ENCODE measurements at places on chromosomes 2 and 18. TPM values are rescaled to one million over a fixed set of nuclear protein-coding genes. Genes with fewer than 3 reads are reported as not detected.

GRCh38 chr2:224259831-224260230 is 142.1 kb downstream of the FAM124B start:
- no peak for DNase-seq

DNA sequence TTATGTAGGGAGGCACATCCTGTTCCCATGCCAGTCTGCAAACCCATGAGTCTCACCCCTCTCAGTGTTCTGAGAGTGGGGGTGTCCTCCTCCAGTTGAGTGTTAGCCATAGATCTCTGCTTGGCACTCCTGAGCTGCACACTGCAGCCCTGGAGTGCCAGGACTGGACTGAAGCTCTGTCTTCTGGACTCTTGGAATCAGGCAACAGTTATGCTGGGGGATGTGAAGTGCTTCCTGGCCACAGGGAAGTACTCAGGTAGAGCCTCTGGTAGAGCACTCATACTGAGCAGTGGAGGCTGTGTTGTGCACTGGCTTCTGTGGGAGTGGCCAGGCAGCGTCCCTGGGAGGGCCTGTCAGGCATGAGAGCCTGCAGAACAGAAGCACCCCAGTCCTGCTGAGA is 43.0 kb downstream of the SERPINB7 start:
- DNase-seq, result no peak

- DNase-seq, result no peak
Observed at GRCh38 chr2:16637304-16637703, 28.3 kb downstream of the CYRIA start.

DNA sequence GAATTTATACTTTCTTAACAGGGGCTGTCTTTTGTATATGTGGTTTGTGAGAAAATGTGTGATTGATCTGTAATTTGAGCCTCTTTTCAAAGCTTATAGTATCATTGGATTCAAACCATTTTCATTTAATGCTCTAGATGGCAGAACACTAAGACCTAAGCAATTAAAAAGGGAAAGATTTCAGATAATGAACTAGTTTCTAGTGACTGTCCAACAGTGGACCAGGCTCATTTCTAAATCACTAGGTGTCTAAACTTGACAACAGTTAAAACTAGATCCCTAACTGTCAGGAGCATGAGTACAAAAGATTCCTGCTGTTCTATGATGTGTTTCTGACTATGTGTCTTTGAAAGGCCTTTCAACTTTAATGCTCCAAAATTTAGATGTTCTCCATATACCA is 54.6 kb downstream of the ANKRD44 start:
- DNase-seq, result no peak

- DNase-seq, result no peak
Observed at GRCh38 chr2:141329964-141330363, 800.9 kb downstream of the LRP1B start.

DNA sequence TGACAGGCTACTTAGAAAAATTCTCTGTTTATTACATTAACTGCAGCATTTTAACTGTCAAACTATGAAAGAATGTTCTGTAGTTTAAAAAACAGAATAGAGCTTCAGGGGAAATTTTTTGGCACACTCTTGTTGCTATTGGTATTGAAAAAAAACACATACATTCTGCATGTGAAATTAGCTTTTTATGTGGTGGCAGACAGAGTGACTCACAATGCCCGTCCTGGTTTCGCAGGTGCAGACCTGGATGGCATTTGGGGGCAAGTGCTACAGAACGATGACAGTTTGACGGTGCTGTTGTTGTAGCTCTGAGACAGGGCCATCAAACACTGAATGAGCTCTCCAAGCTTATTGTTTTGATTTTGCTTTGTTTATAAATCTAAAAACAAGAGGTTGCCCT is 105.0 kb upstream of the MAP3K20 start:
- DNase-seq, result no peak

DNA sequence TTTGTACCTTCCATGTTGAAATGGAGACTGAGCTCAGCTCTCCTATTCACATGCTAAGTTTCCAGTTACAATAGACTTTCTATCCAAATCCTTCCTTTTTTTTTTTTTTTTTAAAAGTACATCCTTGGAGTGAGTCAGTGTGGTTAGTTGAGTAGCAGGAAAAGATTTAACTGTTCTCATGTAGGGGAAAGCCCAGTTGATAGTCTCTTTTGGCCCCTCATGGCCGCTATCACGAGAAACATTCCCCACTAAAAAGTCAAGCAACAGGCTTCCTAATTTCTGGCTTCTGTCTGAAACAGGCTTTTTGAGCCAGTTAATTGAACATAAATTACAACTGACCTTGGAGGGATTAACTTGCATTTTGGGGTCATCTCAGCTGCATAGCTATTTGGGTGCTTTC is 161.3 kb downstream of the MEIS1 start:
- DNase-seq, result no peak

DNA sequence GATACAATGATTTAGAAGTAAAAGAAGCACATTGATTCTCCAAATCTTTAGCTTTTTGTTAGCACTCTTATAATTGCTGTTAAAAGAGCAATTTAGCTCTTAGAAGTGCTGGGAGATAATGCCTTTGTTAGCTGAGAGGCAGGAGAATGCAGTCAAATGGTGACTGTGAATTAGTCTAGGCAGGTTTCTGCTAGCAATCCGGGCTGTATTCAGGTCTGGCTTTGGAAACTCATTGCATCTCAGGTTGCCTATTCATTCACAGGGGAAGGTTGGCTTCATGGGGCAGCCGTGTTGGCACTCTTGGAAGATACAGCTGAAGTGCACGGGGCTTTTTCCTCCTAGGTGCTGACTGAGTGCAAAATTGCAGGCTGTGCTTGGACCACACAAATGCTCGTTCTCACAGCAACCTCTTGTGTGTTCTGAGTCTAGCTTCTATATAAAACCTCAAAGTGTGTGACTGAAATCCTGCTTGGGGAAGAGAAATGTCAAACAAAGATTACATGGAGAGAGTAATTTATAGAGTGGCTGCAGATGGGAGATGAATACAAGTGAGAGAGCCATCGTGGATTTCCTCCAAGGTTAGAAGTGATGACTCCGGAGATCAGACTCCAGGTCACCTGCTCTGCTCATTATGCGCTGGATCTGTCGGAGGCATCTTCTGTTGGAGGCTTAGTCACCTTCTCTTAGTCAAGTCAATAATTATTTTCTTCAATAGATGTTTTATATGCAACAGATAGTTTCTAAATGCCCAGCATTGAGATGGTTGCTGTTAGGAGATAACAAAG is 167.8 kb downstream of the PMAIP1 start:
- no peak for DNase-seq

DNA sequence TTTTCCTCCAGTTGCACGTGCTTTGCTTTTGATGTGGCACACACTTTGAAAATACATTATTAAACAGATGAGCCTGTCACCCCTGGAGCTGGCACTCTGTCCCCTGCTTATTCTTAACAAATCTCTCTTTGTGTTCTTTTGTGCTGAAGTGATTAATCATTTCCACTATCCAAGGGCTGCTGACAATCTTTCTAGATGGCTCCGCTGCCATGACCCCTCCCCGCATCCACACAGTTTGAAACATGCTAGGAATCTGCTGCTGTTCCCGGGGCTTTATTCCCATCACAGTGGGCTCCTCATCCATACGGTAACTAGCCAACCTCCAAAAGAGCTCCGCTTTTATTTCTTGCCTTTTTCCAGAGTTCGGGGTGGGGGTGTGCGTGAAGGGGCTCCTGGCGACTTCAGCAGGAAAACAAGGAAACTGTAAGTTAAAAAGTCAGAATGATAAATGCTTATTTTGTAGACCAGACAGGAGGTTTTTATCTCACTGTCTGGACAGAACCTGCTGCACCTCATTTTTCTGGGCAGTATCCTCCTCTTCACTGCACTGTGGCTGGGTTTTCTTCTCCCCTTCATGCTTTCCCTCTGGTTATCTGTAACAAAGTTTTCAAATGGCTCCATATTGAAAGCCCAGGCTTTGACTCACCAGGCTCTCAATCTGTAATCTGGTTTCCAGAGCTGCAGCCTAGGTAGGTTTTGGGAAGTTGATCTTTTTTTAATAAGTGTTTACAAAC is 319.7 kb downstream of the AFF3 start:
- no peak for DNase-seq

DNA sequence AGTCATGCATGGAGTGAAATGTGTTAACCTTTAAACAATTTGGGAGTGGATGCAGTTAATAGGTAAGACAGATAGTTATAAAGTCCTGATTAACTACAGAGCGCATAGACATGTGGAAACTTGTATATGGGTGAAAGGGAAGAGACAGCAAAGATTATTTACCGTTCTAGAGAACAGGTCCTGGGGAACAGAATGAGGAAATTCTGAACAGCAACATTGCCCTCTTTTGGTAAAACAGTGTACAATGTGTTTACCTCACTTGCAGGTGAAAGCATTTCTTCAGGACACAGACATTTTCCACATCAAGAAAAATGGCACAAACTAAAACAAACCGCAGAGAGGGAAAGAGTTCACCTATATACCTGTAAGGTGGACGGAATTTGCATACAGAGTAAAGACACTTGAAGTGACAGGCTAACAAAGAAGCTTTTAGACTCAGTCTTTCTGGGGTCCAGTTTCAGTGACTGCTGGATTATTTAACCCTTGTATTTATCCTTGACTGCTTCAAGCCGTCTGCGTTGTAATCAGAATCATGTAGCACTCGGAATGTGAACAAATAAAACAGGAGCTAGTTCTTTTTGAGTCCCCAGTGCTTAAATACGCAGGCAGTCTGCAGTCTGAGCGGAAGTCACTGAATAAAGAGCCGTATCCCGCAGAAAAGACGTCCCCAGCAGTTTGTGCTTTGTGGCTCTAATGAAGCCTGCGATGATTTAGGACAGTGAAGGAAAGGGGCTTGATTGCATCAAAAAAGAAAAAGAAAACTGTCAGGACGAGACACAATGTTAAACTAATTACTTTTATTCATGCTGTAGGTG is 364.8 kb upstream of the GALNT5 start:
- peak; percentile 51 for DNase-seq

DNA sequence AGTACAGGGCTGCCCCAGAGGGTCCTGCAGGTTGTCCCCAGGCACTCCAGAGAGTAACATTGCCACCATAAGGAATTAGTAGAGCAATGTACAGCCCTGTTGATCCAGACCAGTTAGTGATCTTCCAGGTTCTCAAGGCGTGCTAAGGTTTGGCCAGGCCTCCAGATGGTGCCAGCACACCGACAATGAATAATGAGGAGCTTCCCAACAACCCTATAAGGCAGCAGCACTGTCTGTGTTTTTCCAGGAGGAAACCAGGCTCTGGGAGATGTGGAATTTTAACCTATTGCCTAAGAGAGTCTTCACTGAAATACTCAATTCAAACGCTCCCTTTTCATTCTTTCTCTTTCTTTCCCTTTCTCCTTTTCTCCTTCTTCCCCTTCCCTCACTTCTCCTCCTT is 122.1 kb downstream of the MGAT5 start:
- DNase-seq, result peak; percentile 2

The OTOS gene
- not detected for total RNA-seq

The IMMT gene
- total RNA-seq, result 52.3 TPM

The DSG2 gene
- 40.9 TPM for total RNA-seq

The OBSL1 gene
- 82.7 TPM for total RNA-seq

The PLA2R1 gene
- total RNA-seq, result 1.1 TPM

The RAB6C gene
- total RNA-seq, result not detected

The CPO gene
- total RNA-seq, result 1.2 TPM

The KLHL14 gene
- total RNA-seq, result 1.6 TPM
